Right ventricle myocardium superior (tissue), 1 donor: ENCODE measurements at places on chromosomes 5 and 9. TPM values are rescaled to one million over a fixed set of nuclear protein-coding genes. Genes with fewer than 3 reads are reported as not detected.

DNA sequence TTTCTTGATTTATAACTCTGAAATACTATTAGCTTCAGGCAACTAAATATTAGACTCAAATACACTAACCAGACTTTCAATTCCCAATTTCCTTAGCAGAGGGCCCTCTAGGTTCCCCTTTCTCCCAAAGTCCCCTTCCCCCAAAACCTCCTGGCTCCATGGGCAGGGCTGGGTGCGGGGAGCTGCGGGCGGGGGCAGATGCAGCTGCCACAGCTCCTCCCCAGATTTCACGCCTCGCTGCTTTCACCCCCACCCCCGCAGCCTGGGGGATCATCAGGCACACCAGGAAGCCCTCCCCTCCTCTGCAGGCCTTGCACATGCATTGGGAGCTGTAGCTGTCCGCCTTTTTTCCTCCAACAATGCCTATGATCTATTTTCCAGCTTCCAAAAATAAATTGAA is 82.8 kb upstream of the SPATA31C2 start:
- no peak for DNase-seq

- no peak for DNase-seq
Observed at GRCh38 chr5:178632285-178632684, 5.4 kb upstream of the CLK4 start.

- DNase-seq, result no peak
Observed at GRCh38 chr9:135512904-135513303, 8.3 kb upstream of the LCN1 start.

DNA sequence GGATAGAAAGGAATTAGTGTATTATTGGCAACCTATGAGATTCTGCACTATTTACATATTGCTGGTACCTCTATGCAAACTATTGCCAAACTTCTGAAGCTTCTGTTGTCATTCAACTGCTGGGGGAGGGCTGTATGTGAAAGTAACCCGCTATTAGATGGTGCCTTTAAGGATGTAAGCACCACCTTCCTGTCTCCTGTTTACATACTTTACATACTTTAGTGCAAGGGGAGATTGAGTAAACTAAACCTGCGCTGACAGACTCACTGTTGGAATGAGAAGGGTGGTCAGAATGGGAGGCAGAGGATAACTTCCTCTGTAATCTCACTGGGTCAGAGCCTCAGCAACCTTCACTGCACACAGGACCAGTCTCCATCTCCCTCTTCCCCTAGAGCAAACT is 123.8 kb downstream of the NR3C1 start:
- DNase-seq, result no peak

DNA sequence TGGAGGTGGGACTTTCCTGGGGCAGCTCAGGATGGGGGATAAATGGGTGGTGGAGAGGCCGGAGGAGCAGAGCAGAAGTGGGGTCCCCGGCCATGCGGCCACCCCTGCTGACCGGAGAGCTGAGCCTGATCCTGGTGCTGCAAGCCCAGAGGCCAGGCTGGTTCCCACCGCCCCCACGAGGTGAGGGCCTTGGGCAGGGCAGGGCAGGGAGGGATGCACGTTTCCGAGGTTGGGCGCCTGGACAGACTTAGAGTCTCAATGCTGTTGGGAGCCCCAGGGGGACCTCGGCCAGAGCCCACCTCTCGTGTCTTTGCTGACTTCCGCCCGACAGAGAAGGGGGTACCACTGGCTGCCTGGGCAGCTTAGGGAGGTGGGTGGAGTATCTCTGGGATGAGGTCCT is 5.5 kb downstream of the OBP2A start:
- DNase-seq, result no peak

DNA sequence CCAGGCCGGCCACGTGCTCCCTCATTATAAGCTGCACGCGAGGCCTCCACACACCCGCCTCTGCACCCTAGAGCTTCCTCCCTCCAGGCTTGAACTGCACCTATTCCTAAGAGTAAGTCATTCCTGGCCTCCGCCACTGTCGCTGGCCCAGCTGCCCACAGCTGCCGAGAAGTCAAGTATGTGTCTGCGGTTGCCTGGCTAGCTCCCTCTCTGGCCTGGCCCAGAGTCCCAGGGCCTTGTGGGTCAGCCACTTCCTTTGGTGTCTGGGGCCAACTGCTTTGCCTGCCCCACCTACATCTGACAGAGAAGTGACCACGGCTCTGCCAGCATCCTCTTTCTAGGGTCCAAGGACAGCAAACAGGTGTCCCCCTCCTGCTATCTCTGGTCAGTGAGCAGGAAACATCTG is 18.3 kb downstream of the ABO start:
- DNase-seq, result no peak

- no peak for DNase-seq
Observed at GRCh38 chr5:39980056-39980455, 555.3 kb upstream of the DAB2 start.

Gene PSD2
- total RNA-seq, result not detected

Gene SLIT3
- 12.5 TPM for total RNA-seq

Gene DNM1
- total RNA-seq, result 7.0 TPM
